Anterior cingulate cortex (tissue), 58 donors: ENCODE measurements at places on chromosomes 1 and 21.
A peak's percentile ranks its signal among the peaks of the same experiment; 100 is the strongest.

- no peak for DNase-seq
These were observed 48.4 kb downstream of the SLC37A1 start for GRCh38 chr21:42561762-42562650.

- no peak for DNase-seq
These were observed 318.0 kb downstream of the VAV3 start for GRCh38 chr1:107647012-107647411.

DNA sequence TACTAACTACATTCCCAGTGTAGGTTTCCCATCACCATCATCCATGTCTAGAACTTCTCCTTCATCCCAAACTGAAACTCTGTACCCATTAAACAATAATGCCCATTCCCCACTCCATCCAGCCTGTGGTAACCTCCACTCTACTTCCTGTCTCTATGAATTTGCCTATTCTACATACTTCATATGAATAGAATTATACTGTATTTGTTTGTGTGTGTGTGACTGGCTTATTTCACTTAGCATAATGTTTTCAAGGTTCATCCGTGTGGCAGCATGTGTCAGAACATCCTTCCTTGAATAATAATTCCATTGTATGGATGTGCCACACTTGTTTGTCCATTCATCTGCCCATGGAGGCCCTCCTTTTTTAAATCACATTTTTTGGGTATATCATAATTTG lies 35.7 kb downstream of the ATP2B4 start:
- no peak for DNase-seq

GRCh38 chr1:44609412-44609767 lies 64.9 kb downstream of the TMEM53 start:
- DNase-seq: no peak

DNA sequence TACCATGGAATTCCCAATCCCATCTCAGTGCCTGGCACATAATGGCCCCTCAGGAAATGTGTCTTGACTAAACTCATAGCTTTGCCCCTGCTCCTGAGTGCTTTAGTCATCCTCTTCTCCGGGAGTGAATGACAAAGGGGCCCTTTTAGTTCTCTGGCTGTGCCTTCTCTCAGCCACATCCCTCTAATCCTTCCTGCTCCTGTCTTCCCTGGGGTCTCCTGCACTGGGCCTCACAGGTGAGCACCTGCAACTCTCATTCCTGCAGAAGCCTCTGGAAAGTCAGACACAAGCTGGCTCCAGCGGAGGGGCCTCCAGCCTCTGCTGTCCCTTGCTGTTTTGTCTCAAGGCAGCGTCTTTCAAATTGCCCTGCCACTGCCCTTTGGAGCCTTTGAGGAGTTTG lies 14.0 kb upstream of the ETV3L start:
- DNase-seq: no peak

GRCh38 chr1:248618878-248619277 lies 16.0 kb downstream of the OR2T11 start:
- DNase-seq: no peak

DNA sequence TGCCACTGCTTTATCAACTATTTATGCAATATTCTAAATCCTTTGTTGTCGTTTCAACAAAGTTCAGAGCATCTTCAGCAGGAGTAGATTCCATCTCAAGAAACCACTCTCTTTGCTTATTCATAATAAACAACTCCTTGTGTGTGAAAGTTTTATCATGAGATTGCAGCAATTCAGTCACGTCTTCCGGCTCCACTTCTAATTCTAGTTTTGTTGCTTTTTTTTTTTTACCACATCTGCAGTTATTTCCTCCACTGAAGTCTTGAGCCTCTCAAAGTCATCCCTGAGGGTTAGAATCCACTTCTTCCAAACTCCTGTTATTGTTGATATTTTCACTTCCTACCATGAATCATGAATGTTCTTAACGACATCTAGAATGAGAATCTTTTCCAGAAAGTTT lies 14.8 kb upstream of the ETS2 start:
- DNase-seq: no peak

DNA sequence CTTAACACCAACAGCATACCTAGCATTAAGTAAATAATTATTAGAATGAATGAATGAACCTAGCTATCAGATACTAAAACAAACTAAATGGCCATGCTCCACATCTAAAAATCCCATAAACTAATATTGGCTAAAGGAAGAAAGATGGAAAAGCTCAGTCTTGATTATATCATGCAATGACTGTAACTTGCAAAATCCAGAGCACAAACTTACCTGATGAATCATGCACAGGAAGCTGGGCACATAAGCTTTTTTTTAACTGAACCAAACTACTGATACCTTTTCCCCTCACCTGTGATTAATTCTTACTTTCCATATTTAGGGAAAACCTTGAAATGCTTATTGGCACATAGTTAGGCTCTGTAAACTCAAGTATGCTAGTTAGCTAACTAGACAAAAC lies 70.2 kb downstream of the KIF14 start:
- DNase-seq: no peak

GRCh38 chr1:246677842-246678241 lies 46.4 kb upstream of the SCCPDH start:
- no peak for DNase-seq

DNA sequence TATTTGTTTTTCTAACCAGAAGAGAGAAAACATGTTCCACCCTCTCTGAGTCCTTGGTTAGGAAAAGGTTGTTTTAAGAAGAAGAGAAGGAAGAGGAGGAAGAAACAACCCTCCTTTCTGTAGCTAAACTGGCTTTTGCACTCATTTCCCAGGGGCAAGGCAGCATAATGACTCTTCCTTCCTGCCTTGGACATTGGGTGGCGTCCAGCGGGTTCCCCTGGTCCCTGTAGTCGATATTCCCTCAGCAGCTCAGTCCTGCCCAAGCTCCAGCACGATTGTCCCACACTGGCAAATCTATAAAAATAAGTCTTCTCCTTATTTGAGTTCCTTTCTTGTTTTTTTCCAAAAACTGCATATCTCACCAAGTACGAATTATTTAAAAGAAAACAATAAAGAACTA lies 81.2 kb downstream of the TEX35 start:
- DNase-seq: no peak

- no peak for DNase-seq
These were observed 11.7 kb downstream of the PPIH start for GRCh38 chr1:42669936-42670335.

DNA sequence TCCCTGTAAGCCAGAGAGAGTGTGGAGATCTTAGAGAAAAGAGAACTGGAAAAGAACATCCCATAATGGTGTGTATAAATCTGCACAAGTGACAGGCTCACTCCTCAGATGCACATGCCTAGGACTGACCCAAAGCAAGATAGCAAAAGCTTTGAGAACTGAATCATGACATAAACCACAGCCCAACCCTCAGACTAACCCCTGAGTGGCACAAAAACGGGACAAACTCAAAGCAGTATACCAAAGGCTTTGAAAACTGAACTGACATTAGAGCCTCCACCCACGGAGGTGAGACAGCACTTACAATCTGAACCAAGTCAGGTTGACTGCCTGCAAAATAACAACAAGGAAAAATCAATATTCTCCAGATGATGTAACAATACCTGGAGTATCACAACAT lies 70.8 kb downstream of the TIAM1 start:
- DNase-seq: no peak

- DNase-seq: no peak
These were observed 162.0 kb upstream of the C1orf174 start for GRCh38 chr1:4062041-4062440.

DNA sequence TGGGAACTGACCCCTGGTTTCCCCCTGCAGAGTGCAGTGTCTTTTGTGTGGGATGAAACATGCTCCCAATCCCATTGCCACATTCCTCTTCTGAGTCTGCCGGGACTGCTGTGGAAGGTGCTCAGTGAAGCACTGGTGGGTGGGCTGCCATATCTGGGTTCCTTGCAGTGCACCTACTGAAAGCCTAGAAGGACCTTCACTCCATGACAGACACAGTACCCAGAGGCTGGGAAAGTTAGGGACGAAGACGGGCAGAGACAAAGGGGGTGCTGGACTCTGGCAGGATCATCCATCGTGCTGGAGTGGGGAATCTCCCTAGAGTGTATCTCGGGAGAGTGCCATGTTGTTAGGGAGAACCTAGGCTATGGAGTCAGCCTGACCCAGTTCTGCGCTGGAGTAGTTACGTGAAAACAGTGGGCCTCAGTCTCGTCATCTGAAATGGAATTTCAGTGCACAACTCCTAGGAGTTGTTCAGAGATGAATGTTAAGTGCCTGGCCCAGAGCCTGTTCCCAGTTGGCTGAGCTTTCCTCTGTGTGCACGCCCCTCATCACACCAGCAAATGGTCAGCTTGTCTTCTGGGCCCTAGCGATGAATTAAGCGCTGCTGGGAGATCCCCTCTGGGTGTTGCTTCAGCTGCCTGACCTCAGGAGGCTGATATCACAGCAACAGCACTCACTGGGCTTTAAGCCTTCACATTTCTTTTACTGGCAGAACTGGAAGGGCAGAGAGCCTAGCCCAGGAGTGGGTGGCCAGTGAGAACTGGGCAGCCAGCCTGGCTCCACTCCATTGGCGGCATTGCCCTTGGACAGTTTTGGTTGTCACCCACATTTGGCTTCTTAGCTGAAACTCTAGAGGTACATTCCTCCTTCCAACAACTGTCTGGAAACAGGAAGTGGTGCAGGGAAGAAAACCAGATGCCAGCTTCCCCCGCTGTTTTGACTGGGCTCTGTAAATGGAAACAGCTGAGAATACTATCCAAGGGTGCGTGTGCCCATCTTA lies 479.8 kb upstream of the VAMP3 start:
- DNase-seq: peak; percentile 40

- DNase-seq: no peak
These were observed 640 bp downstream of the JTB start for GRCh38 chr1:153976819-153977249.

- DNase-seq: no peak
These were observed 15.0 kb downstream of the DISP1 start for GRCh38 chr1:222829868-222830267.

GRCh38 chr1:27397749-27398148 lies 5.3 kb downstream of the GPR3 start:
- DNase-seq: no peak

- DNase-seq: no peak
These were observed 202.6 kb downstream of the NFIA start for GRCh38 chr1:61284936-61285335.

- no peak for DNase-seq
These were observed 135.7 kb upstream of the ZNF648 start for GRCh38 chr1:182196897-182197870.

DNA sequence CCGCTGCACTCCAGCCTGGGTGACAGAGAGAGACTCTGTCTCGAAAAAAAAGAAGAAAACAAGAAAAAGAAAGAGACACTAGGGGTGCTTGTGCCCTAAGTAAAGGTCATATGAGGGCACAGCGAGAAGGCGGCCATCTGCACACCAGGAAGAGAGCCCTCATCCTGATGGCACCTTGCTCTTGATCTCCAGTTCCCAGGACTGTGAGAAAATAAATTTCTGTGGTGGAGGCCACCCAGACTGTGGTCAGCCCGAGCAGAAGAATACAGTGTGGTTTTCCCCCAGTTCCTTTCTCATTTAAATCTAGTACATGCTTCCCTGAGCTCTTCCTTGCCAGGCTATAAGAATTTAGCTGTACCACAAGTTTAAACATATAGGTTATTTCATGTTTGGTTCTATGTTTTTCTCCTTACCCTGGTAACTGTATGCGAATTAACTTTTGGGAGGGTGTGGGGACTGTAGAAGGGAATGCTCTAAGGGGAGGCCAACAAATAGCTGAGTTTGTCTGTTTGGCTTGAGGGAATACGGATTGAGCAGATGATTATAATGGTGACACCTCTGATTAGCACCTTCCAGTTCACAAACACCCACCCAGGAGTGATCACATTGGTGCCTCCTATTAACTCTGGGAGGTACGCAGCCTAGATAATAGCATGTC lies 119.6 kb upstream of the ERRFI1 start:
- no peak for DNase-seq

GRCh38 chr1:151858030-151858746 lies 4.7 kb upstream of the THEM5 start:
- no peak for DNase-seq

GRCh38 chr1:180899262-180899661 lies 13.4 kb upstream of the KIAA1614 start:
- no peak for DNase-seq

DNA sequence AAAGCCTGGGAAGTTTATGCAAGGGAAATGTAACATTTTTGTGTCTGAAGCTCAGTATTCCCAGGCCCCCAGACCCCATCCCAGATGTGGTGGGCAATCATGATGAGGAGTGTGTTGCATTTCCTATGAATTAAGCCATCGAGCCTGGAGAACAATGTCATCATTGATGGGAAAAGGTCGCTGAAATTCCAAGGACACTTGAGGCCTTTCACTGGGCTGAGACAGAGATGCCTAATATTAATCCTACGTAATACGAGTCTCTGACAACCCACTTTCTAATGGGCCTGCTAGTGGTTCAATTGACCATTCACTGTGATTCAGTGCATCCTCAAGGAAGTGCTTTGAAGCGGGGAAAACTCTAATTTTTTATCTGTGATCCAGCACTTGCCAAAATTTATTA lies 291.6 kb downstream of the PLPP3 start:
- DNase-seq: no peak

- DNase-seq: peak; percentile 43
These were observed 5.7 kb downstream of the AGMAT start for GRCh38 chr1:15578921-15579682.

DNA sequence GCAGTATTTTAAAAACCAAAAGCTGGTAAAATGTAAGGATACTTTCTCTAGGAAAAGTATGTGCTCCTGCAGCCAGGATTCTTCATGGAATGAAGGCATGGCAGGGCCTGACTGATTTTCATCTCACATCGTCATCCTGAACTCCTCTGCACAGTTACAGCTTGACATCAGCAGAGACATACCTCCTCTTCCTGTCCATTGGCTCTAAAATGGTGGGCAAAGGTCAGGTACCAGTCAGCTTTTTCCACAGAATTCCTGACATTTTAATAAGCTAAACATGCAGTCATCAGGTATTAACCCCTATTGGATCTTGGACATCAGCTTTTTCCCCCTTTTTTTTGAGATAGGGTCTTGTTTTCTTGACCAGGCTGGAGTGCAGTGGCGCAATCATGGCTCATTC lies 5.8 kb downstream of the PCNT start:
- no peak for DNase-seq

DNA sequence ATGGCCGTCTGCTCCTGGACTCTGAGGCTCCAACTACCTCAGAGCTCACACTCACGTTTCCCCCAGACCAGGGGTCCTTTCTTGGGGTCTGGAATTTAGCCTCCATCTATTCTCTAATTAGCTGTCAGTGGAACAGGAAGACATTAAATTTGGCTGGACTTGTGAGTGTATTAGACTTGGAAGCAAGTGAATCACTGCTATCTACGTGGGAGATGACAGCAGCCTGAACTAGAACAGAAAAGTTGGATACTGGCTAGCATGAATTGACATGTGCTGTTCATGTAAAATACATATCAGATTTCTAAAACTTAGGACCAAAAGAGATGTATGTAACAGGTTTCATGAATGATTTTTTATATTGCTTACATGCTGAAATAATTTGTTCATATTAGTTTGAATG lies 28.0 kb downstream of the TAF5L start:
- no peak for DNase-seq

DNA sequence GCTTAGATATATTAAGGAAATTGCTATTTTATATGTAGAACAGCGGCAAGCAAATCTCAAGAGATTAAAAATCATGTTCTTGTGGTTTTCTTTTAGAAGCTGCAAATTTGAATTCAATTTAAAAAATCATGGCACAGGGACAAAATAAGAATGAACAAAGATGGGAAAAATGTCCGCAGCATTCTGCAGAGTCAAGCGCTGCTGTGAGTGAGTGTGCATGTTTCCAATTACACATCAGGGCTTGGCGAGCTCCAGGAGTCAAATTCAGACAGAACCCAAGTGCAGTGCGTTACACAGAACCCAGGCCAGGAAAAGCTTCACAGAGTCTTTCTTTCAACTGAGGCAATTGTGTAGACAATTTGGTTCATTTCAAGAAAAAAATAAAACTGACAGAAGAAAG lies 33.3 kb upstream of the ERG start:
- no peak for DNase-seq

GRCh38 chr1:89125913-89126580 lies at the start of gene GBP2:
GBP2 (minus strand) TSS chr1:89126114; CDS start chr1:89121966, 4,148 bp downstream.
- no peak for DNase-seq
